Lung microvascular endothelial cell (primary cell): ENCODE measurements at places on chromosomes 7 and 10.

DNA sequence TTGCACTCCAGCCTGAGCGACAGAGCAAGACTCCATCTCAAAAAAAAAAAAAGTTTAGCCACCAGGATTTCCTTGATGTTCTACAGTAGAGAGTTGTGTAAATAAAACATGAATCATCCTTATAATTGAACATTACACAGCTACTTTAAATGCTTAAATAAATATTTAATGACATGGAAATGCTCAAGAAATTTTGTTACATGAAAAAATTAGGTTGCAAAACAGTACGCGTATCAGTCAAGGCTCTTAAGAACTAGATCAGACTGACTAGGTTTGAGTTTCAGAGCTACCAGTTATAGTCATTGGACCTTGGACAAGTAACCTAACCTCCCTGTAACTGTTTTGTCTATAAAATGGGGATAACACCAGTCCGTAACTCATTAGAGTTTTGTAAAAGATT is 38.7 kb upstream of the GSAP start:
- DNase-seq, result no peak

- no peak for DNase-seq
Observed at GRCh38 chr10:13195016-13195415, 33.7 kb downstream of the MCM10 start.

DNA sequence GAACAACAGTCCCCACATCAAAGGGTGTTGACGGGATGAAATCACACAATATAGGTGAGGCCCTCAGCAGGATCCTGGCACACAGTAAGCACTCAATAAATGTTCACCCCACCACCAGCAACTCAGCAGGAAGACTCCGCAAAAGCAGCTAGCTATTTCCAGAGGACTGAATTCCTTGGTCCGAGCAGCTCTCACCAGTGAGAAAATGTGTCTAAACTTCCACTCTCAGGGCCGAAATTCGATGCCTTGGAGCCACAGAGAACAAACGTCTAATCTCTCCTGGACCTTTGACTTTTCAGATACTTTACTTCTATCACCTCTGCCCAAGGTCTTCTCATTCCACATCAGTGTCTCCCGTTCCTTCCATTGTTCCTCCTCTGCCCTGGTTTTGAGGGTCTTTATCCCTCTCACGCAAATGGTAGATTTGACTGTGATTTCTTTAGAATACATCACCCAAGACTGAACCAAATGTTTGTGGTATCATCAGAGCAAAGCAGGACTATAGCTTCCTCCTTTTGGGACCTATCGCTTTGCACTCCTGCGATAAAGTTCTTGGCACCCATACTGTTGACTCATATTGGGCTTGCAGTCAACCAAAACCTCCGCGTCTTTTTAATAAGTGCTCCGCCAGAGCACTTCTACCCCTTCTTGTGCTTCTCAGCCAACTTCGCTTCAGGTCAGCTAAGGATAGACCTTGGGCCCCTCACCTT is 903 bp upstream of the NT5C2 start:
- DNase-seq, result no peak

GRCh38 chr10:127989481-127990012 is 82.6 kb downstream of the PTPRE start:
- peak; percentile 98 for DNase-seq

DNA sequence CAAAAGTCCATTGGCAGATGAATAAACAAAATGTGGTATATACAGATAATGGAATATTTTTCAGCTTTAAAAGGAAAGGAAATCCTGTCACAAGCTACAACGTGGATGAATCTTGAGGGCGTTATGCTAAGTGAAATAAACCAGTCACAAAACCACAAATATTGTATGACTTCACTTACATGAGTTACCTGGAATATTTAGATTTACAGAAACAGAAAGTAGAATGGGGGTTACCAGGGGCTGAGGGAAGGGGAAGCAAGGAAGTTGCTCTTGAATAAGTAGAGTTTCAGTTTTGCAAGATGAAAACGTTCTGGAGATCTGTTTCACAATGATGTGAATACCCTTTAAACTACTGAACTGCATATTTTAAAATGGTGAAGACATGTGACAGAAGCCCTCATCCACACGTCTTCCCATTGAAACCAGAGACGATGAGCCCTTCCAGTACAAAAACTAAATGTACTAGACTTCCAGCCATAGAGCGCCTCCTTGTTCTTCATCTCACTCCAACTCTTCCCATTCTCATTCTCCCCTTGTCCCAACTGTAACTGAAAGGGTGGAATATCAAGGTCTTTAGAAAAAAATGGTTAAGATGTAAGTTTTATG is 62.4 kb downstream of the MICU1 start:
- peak; percentile 51 for DNase-seq

- DNase-seq, result no peak
Observed at GRCh38 chr10:50991456-50992355, 82.6 kb upstream of the PRKG1 start.

GRCh38 chr10:128631801-128632241 is 505.6 kb upstream of the MKI67 start:
- no peak for DNase-seq
